Left kidney (tissue), 8 donors: ENCODE measurements at places on chromosomes 6 and 20. TPM values are rescaled to one million over a fixed set of nuclear protein-coding genes. Genes with fewer than 3 reads are reported as not detected.

Gene SGK2
- 73.0 TPM for polyA plus RNA-seq

Gene SRXN1
- polyA plus RNA-seq = 12.5 TPM

Gene LAMA4
- 108 TPM for polyA plus RNA-seq

Gene VSX1
- not detected for polyA plus RNA-seq

Gene LY6G6F
- polyA plus RNA-seq = 0.32 TPM

Gene GPSM3
- polyA plus RNA-seq = 10.2 TPM

Gene C20orf144
- polyA plus RNA-seq = 0.33 TPM

Gene CST1
- not detected for polyA plus RNA-seq

Gene SHLD1
- 7.6 TPM for polyA plus RNA-seq

Gene PGC
- not detected for polyA plus RNA-seq

Gene RIPOR3
- polyA plus RNA-seq = 8.0 TPM

Gene ASIP
- polyA plus RNA-seq = 0.70 TPM

Gene CTAGE9
- 0.55 TPM for polyA plus RNA-seq

Gene MACROD2
- polyA plus RNA-seq = 17.2 TPM

Gene PNPLA1
- polyA plus RNA-seq = 2.5 TPM

Gene TNNC2
- 0.47 TPM for polyA plus RNA-seq

Gene DNMT3B
- polyA plus RNA-seq = 10.1 TPM

Gene TBX18
- 12.5 TPM for polyA plus RNA-seq

Gene GABRR2
- 2.1 TPM for polyA plus RNA-seq

Gene FNDC1
- 6.3 TPM for polyA plus RNA-seq

Gene TREML2
- 0.07 TPM for polyA plus RNA-seq

Gene FGD2
- 2.5 TPM for polyA plus RNA-seq

Gene SRC
- 53.5 TPM for polyA plus RNA-seq

Gene SLC22A7
- 1.2 TPM for polyA plus RNA-seq

Gene HLA-DOB
- polyA plus RNA-seq = 0.32 TPM

Gene RNF114
- polyA plus RNA-seq = 79.3 TPM

Gene PBOV1
- 0.13 TPM for polyA plus RNA-seq

Gene TNFRSF6B
- polyA plus RNA-seq = 2.1 TPM

Gene CD40
- polyA plus RNA-seq = 5.0 TPM

Gene ATRN
- polyA plus RNA-seq = 59.3 TPM

Gene FAM184A
- polyA plus RNA-seq = 16.1 TPM

Gene ZC2HC1B
- not detected for polyA plus RNA-seq

Gene SLC17A9
- 1.7 TPM for polyA plus RNA-seq

Gene LINC00237
- polyA plus RNA-seq = not detected

Gene TUBB2B
- polyA plus RNA-seq = 104 TPM

Gene BPIFB2
- not detected for polyA plus RNA-seq
